ENCODE measurements at places on chromosomes 7 and 10.

- no peak for DNase-seq
These were observed 103.9 kb downstream of the LRRC4 start for GRCh38 chr7:127927348-127927696.

GRCh38 chr10:100652406-100653135, 92.8 kb upstream of the PAX2 start:
- no peak for DNase-seq

DNA sequence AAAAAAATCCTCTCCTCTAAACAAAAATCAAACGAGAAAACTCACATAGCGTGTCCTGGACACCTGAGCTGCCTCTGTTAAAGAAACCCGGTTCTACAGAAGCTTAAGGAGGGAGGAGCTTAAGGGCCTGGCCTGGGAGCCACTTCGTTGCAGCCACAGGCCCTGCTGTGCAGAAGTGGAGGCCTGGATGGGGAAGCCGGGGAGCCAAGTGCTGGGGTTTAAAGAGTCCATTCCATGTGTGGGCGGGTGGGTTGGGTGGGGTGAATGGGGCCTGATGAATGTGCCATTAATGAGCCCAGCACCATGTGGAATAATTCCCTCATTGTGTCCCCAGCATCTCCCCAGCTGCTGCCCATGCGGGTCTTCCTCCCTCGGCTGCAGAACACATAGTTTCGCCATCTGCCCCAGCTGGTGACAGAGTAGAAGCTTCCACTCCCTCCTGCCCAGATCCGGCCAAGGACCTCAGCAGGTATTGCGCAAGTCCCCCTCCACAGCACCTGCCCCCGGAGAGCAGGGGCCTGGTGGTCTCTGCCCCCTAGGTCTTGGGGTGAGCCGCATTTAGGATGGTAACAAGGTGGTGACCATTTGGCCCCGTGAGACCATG, 127.8 kb upstream of the BTBD16 start:
- no peak for DNase-seq

DNA sequence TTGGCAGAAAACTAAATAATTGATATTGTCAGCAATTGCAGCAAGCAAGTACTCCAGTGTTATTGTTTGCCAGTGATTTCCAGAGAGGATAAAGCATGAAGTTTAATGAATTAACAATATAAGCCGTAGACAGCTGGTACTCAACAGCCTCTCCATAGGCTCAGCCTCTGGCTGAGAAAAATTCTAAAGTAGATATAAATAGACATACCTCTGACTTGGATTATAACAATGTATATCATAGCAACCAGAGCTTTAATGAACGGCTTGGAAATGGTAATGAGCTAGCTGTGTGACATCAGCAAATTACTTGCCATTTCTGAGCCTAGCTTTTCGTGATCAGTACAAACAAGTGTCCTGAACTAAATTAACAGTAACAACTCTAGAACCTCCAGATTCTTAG, 1055.4 kb upstream of the AUTS2 start:
- no peak for DNase-seq

DNA sequence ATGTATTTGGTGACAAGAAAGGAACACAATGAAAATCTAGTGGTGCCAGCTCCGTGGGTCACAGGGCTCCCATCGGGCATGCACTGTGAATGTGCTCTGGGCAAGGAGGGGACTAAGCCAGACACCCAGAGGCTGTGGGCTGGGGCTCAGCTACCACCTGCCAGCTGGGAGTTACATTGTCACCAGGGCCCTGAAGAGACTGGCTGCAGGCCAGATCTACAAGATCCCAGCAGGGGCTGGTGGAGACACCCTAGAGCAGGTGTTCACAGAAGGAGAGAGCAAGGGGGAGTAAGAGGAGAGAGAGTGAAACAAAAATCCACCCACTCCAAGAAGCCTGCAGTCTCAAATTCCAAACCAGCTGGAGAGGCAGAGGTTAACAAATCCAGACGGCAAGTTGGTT, 116.6 kb upstream of the ADCY1 start:
- DNase-seq = no peak

DNA sequence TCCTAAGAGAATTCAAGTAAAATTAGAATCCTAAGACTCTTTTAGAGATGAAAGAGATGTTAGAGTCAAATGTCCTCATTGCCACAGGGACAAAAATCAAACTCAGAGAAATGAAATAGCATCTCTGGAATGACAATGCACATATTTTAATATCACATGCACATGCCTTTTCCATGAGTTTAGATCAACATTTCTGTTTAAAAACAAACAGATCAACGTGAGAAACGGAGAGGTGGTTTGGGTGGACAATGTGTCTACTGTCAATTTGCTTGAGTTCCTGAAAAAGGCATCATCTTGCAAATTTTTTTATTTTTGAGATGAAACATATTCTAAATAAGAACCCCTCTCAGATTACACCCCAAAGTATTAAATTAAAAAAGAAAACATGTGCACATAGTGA, 130.0 kb downstream of the CHRM2 start:
- no peak for DNase-seq
